DMS79 (cell line): ENCODE measurements at places on chromosomes 7 and 10.
A peak's percentile ranks its signal among the peaks of the same experiment; 100 is the strongest.

DNA sequence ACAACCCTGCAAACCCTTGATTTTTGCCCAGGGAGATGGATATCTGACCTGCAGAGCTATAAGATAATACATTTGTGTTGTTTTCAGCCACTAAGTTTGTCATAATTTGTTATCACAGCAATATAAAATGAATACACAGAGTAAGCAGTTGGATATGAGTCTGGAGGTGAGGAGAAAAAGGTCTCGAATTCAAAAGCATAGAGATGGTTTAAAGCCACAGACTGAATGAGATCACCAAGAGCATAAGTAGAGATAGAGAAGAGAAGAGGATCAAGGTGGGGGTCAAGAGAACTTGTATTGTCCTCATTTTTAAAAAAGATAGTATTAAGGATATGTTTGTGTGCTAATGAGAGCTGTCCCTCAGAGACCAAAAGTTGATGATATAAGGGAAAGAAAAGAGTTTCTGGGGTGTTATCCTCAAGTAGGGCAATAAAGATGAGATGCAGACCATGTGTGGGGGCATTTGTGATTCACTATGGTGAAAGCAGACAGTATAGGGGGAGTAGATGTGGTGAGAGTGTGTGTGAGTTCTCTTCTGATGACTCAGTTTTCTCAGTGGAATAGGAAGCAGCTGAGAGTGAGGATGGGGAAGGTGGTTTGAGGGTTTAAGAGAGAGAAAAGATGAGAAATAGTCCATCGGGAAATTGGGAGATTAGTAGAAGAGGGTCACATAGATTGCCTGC, 25.8 kb upstream of the PCGF5 start:
- no peak for DNase-seq

DNA sequence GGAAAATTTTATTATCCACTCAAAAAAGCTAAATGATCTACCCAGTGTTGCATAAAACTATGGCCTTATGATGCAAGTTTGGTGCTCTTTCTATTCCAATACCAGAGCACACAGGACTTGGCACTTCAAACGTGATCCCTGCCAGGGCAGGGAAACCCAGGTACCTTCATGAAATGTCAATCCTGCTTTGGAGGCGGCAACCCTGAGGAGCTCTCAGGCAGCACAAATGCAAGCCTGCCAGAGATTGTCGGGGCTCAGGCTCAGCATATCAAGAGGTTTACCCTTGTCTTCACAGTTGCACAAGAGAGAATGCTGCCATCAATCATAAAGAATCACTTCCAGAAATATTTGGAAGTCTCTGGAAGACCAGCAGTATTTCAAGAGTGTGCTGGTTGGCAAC, 151.5 kb downstream of the GLI3 start:
- DNase-seq, result no peak

DNA sequence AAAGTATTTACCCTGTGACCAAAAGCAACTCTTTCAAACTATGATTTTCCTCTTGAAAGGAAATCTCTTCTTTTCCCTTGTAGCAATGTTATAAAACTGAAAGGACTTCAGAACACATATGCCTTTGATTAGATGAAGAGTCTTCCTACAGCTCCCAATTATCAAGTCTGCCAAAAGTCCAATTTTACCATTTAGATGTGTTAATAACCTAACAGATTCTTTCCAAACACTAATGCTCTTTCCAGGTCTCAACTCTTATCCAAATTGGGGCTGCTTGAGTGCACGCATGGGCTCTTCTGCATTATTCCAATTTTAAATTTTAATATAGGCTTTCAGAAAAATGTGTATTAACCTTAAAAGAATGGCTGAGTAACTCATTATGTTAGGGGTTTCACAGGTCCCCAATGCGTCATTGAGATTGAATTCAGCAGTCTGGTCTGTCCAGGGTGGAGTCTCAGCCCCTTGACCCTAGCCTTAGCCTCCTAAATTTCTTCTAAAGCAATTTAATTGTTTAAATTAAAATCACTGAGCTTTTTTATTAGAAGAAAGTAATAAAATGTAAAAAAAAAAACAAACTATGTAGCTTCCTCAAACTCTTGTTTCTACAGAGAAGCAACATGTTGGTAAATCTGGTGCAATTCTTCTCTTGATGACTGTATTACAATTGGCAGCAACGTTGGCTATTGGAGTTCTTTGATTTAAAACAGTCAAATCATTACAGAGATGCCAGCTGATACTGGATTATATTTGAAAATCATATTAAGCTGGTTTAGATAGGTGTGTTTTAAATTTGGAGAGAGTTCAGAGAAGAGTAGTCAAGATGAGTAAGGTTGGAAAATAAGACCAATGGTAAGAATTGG, 170.4 kb downstream of the DKK1 start:
- no peak for DNase-seq

GRCh38 chr10:114914560-114914959, 23.4 kb upstream of the TRUB1 start:
- DNase-seq, result no peak

DNA sequence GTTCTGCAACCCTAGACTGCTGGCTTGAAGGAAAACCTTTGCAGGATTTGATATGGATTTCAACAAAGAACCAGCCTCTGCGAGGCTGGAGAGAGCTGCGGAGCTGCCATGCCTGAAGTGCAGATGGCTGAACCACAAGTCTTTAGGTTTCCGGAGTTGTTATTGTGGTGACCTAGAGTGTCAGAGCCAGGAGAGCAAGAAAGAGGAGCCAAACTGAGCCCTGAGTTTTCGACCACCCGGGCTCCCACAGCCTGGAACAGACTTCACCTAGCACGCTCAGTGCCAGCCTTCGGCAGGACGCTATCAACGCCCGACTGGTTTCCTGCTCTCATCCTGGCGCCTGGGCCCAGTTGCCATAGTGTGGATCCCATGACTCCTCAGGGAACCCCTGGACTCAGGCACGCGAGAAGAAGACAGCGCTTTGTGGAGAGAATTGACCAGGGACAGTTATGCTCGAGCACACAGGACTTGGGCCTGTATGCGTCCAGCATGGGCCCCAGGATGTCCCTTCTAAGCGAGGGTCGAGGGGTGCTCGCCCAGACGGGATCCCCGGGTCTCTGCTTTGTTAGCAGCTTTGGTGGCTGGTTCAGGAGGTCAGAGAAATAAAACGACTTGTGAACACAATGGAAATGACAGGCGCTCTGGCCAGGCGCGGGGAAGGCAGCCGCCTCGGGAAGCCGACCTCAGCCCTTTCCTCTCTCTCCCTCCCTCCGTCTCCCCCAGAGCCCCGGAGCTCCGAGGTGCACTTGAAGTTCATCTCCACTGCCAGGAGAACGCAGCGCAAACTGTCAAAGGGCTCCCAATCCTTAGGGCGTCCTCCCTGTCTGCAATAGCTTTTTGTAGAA, 1.8 kb upstream of the GAD2 start:
- DNase-seq, result peak; percentile 26

- DNase-seq, result no peak
These were observed 146.5 kb downstream of the MAD1L1 start for GRCh38 chr7:2086229-2086628.

GRCh38 chr7:154167807-154168206, 115.6 kb downstream of the DPP6 start:
- no peak for DNase-seq

DNA sequence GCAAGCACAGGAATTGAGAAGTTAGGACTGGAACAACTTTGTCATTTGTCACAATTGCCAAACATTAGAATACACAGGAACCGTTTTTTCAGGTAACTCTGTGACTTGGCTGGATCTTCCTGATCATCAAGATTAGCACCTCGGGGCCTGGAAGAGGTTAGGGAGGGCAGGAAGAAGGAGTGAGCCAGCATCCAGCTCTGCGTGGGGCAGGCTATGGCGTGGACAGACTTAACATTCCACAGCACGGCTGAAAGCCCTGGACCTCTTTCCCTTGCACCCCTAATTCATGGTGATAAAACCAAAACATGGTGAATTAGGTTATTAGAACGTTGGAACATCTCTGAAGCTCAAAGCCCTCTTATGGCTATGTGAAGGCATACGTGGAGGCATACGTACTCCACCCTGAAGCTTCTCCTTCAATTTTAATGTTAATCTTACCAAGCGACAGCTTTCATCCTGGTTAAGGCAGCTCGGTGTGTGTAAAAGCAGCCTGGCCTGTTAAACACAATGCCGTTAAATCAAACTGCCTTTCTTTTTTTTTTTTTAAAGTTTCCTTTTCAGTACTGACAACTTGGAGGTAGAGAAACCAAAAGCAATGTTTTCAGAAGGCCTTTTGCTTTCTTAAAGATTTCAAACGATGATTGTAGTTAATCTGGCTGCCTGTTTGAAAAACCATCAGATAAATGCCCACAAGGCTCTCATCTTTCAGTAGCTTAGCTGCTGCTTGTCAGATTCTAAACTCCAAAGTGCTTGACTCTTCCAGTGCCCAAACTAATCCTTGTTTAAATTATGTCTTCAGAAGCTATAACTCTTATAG, 4.5 kb downstream of the GRK5 start:
- DNase-seq, result no peak

- no peak for DNase-seq
These were observed 88.1 kb upstream of the PDCD4 start for GRCh38 chr10:110783509-110784107.

DNA sequence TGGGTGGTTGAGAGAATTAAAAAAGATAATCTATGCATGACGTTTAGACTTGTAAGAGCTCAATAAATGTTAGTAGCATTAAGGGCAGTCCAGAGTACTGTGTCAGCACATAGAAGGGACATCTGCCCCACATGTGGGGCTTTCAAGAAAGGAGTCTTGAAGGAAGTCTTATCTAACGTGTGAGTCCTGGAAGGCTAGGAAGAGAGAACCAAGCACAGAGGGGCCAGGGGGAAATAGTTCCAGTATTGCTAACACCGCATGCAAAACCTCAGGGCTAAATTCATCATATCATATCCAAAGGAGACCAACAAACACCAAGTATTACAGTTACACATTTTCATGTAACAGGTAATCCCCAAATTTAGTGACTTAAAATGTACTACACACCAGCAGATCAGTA, 122.7 kb downstream of the AOAH start:
- DNase-seq, result no peak

DNA sequence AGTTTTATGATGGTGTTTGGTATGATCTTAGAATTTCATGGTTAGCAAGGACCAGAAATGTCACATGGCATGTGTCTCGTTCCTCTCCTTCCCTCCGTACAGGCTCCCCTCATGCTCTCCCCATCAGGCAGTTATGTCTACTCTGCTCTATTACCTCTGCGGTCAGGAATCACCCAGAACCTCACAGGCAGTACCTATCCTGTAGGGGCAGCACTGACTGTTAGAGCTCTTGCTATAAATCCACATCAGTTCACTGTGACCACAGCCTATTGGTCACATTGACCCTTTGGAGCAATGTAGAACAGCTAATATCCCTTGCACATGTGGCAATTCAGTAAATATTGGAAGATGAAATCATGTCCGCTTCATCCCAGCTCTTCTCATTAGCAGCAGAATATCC, 151.8 kb downstream of the WNT2 start:
- DNase-seq, result no peak

DNA sequence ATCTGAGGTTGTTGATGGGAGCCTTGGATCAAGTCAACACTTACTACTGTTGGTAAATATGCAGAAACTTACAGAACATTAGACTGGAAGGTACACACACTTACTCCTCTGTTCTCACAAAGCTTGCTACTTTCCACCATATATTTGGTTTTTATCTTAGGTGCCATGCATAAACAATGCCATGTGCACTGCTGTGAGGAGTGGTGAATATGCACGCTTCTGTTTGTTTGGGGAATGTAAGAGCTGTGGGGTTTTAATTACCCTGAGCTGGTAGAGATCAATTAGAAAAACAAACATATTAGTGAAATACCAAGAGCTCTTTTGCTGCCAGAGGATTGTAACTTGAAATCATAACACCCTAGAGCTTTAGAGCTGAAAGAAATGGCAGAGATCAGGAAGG, 79.8 kb upstream of the ARID5B start:
- no peak for DNase-seq

GRCh38 chr7:17234398-17235031, 63.9 kb upstream of the AHR start:
- DNase-seq, result no peak

DNA sequence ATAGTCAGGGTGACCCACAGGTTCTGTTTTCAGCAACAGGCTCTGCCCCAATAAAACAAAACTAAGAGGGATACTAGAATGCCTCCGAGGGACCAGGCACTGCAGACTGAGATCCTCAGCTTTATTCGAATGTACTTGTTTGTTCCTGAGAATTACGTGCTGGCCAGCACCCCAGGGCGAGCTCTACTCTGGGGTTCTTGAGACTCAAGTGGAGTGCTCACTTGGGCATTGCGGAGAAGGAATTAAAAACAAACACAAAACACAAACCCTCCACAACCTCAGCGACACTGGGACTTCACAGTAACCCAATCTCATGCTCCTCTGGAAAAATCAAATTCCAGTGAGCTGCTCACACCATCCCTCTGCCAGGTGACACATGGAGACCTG, 250.7 kb downstream of the TNS3 start:
- no peak for DNase-seq

GRCh38 chr10:104824380-104825006, 183.4 kb downstream of the SORCS3 start:
- DNase-seq, result no peak

DNA sequence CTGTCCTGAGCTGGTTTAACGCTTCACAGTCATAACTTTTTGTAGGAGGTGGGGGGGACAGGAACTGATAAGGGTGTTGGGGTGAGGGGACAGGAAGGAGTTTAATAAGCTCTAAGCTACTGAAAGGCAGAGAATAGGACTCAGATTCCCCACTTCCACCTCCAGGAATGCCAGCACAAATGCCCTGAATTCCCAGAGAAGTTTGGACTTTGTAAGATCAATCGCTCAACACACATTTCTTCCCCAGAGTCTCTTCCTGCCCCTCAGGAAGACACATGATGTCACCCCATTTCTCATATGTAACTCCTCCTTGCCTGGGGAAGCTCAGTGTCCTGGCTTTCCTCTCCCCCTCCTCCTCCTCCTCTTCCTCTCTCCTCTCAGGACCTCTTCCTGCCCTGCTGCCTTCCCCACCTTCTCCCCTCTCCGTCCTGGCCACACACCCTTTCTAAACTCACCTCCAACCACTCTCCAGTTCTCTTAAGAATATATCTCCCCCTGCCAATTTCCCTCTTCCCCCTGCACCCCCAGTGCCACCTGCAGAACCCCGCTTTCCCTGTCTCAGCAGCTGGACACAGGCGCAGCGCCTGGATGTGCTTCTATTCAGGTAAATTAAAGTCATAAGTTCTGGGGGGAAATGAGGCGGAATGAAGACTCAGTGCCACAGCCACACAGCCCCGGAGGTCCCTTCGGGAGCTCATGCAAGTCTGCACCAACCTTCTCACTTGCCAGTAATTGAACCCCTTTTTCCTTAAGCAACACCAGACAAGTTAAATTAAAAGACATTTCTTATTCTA, 5.3 kb upstream of the LOXL4 start:
- no peak for DNase-seq
